Stimulated activated CD8-positive, alpha-beta memory T cell treated with anti-CD3 and anti-CD28 coated beads, Interleukin-7, amount 100 ng/mL, for 1 hour (primary cell): ENCODE measurements at places on chromosomes 12 and 14.

DNA sequence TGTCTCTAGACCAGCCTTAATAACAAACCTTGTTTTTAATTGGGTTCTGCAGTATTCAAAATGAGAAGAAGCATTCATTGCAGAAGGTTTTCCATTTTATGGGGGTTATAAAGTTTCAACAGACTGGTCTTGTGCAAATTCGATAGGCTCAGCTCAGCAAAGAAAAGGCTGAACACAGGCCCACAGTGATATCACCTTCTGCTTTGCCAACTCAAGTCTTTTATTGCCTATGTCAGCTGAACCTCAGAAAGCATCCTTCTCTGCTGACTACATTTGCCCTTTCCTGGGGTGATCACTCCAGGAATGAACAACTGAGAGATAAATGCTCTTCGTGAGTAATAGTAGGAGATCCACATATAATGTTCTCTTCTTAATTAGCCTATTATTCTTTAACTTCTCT, 134.5 kb upstream of the CCDC175 start:
- no peak for DNase-seq

DNA sequence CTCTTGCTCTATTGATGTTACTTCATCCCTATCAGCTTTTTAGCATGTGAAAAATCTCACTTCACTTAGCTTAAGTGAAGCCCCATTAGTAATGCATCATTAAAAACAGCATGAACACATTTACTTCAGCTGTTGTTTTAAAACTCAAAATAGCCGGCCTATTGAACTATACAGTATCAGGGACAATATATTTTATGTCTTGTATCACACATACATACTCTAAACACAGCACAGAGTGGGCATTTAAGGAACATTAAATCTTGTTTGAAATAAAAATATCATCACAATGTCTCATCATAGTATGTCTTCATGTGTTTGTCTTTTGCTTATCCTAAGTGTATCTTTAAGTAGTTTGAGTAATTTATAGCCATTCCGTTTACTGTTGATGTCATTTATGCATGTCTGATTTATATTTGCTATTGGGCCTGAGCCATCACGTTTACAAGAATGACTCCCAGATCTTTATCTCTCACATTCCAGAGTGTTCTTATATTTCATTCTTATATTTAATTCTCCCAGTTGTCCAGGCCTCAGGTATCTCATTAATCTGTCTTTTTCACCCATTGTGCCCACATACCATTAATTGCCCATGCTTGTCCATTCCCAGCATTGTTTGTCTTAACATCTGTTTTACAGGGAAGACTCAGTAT, 57.5 kb downstream of the ARHGAP5 start:
- DNase-seq: no peak

- no peak for DNase-seq
Observed at GRCh38 chr12:29416748-29417147, 35.8 kb upstream of the ERGIC2 start.

GRCh38 chr12:122166422-122167349, 7.3 kb downstream of the IL31 start:
- no peak for DNase-seq

DNA sequence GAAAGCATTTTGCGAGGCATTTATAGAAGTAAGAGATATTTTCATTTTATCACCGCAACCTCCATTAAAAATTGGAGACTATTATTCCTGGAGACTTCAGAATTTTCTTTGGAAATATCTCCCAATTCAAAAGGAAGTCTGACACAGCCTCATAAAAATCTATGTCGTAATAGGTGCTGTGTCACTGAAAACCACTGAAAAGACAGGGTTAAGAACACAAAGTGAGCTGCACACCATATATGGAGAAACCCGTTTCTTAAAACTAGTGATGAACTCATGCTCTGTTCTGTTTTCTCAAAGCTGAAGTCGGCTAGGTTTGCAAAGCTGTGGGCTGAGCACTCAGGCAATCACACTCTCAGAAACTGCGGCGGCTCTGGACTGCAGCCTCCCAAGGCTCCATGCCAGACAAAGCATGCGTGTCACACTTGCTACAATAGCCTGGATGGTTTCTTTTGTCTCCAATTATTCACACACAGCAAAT, at the start of gene GLIPR1:
Gene GLIPR1, plus strand, starts transcription at position 287 of the 481 bp plus-strand sequence. Its CDS starts 126 bp downstream, at position 413.
- DNase-seq: peak; percentile 20
